ENCODE measurements at places on chromosomes 12 and 14.

DNA sequence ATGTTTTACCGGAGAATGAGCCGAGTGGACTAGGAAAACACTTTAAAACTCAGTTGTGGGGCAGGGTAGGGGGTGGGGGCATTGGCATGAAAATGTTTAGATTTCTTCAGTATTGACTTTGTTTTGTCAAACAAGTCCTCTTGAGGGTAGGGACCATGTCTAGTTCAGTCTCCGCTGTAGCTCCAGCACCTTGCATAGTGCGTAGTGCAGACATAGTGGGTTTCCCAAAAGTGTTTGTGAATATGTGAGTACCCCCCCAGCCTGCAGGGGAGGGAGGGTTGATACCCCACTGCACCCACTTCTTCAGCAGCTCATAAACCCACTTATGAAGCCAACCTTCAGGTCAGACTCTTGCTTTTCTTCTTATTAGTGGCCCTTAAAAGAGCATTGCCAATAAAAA, 71.4 kb downstream of the TTC9 start:
- DNase-seq: no peak

DNA sequence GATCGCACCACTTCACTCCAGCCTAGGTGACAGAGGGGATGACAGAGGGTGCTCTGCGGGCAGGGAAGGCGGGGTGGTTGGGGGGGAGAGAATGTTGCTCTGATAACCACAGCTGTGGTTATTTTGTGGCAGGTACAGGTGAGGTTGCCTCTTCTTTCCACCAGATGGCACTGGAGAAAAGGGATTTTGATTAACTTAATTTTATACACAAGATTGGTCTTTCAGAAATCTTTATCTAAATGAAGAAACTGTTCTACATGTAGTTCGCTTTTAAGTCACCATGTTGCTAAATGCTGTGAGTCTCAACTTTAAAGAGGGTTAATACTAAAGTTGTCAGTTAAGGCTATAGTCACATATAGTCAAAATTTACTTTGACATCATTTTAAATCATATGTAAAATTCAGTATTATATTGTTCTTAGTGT, 25.7 kb downstream of the FGF23 start:
- DNase-seq: no peak

- DNase-seq: no peak
These were observed at the start of gene SYNE3 for GRCh38 chr14:95516554-95517181. Gene SYNE3 (minus strand): TSS chr14:95516650. CDS start chr14:95475821, 40,829 bp downstream.

DNA sequence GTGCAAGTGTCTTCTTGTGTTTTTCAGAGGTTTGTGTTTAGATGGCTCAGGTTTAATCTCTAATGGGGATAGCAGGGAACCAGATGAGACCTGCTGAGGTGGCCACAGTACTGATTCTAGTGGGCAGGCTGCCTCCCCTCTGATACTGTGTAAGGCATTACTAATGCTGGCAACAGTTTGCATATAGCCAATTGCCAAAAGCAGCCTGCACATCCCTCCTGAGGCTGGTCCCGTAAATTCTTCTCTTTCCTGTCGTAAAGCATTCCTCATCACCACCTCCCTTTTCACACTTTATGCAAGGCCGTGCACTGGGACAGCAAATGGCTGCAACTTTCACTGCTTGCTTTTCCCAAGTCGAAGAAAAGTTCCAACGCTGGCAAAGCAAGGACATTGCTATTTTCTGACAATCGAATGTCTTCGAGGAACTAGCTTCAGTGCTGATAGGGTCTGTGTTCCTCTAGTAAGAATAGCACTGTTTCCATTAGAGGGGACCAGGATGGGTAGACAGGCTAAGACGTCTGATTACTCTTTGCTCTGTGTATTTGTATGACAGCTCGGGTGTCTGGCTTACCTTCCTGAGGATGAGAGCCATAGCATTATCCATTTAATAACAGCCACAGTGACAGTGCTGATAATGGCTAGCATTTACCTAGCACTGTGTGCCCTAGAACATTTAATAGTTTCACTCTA, 178.2 kb upstream of the HIF1A start:
- DNase-seq: no peak

GRCh38 chr12:6225630-6226001, 25.4 kb downstream of the CD9 start:
- DNase-seq: no peak

DNA sequence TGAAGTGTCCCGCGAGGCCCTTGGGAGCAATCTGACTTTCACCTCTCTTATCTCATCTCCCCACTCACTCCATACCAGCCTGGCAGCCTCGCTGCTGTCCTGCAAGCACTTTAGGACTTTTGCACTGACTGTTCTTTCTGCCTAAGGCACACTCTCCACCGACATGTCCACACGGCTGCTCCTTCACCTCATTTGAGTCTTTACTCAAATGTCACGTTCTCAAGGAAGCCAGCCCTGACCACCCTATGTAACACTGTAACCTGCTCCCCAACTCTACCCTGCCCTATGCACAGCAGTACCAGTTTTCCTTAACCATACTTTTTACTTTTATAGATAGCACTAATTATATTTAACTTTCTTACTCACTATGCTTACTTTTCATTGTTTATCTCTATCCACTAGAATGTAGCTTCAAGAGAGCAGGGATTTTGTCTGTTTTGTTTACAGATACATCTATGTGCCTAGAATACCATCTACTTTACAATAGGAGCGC, 32.0 kb downstream of the PRKD1 start:
- DNase-seq: no peak

DNA sequence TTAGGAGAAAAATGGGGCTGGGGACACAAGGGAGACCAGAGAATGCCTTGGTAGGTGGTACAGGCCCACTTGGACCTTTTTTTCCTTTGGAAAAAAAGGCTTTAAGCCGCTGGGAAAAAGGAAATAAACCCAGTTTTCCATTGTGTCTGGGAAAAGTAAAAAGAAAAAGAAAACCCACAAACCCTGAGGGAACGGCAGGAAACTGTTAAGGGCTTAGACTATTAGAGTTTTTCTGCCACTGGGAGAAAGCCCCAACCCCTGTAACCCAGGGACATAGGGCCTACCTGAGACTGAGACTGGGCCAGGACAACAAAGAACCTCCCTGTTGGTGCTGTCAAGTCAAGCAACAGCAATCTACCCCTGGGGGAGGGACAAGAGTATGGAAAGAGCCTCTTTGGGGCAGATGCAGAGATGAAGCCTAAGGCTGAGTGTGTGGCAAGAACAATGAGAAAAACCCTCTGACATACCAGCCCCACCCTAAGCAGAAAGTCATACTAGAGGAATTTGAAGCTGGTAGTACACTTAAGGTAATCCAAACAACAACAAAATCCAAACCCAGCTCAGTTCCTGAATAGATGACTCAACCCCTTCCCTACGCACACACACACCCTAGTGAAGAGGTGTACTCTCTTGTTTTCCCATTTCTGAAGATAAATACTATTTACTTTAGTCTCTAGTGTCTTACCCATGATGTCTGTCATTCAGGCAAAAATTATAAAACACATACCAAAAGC, 22.8 kb downstream of the ATF1 start:
- DNase-seq: no peak

DNA sequence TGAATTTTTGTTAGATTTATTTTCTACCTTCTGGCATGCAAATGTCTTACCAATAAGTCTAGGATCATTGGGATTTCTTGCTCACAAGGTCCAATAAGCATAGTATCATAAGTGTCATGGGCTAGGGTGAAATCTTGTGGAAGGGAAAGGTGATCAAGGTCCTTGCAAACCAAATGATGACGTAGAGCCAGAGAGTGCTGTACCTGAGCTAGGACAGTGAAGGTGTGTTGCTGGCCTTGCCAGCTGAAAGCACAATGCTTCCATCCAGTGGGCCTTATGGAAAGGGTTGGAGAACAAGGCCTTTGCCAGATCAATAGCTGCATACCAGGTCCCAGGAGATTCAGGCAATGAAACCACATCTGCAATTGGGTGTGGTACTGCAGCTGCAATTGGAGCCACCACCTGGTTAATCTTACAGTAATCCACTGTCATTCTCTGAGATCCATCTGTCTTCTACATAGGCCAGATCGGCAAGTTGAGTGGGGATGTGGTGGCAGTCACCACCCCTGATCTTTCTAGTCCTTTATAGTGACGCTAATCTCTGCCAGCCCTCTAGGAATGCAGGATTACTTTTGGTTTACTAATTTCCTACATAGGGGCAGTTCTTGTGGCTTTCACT, 208.9 kb upstream of the MYL2 start:
- no peak for DNase-seq

- no peak for DNase-seq
These were observed 17.1 kb upstream of the TSPAN11 start for GRCh38 chr12:30909349-30910037.

All from cortex of kidney (tissue), 1 donor.